ELR (cell line): ENCODE measurements at places on chromosomes 4 and X.
A peak's percentile ranks its signal among the peaks of the same experiment; 100 is the strongest.

DNA sequence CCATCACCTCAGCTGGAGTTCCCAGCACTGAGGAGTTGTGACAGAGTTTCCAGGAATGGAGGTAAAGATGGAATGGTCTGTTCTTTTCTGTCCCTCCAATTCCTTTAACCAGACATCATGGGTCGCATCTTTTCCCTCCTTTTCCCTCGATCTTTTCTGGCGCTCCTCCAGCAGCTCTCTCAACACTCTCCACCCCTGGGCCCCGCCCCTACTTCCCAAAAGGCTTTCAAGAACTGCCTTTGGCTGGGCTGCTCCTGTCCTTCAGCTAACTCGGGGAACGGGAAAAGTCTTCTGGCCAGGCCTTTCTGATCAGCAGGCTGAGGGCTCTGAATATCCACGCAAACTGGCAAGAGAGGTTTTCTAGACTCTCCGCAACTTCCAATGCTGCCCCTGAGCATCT, 34.0 kb downstream of the UTP14A start:
- DNase-seq, result no peak

- no peak for DNase-seq
Measured at GRCh38 chrX:20230406-20230805, 36.3 kb downstream of the RPS6KA3 start.

DNA sequence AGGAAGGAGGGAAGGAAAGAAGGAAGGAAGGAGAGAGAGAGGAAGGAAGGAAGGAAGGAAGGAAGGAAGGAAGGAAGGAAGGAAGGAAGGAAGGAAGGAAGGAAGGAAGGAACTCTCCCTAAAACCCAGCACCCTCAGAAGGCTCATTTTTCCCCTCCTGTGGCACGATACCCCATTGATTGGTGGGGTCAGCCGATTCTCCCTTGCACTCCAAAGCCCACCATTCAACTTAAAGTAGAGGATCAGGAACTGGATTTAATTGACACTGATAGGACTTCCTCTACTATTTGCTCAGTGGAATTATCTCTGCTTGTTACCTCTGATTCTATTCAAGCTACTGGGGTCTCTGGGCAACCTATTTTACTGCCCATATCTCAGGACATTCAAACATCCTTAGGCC, 199.2 kb upstream of the MAOA start:
- no peak for DNase-seq

GRCh38 chr4:174358410-174358809, 74.7 kb downstream of the CEP44 start:
- no peak for DNase-seq

- DNase-seq, result peak; percentile 41
Measured at GRCh38 chr4:81040012-81040659, 9.6 kb downstream of the BMP3 start.

GRCh38 chr4:20493761-20494353, 206.4 kb upstream of the PACRGL start:
- peak; percentile 37 for DNase-seq

DNA sequence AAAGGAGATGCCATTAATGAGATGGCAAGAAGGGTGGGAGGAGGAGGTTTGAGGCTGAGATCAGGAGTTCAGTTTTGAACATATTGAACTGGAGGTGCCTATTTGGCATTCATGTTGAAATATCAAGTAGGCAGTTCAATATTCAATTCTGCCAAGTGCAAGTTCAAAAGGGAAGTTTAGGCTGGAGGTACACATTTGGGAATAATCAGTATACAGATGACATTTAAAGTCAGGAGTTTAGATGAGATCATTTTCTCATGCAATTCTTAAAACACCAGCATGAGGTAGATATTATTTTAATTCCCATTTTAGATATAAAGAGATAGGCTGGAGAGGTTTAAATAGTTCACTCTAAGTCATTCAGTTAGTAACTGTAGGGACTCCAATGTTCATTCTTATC, 26.1 kb downstream of the COQ2 start:
- no peak for DNase-seq

- peak; percentile 90 for DNase-seq
Measured at GRCh38 chrX:8629871-8630270, 102.1 kb downstream of the ANOS1 start.
